ENCODE measurements at places on chromosomes 7 and 10. TPM values are rescaled to one million over a fixed set of nuclear protein-coding genes. Genes with fewer than 3 reads are reported as not detected.

DNA sequence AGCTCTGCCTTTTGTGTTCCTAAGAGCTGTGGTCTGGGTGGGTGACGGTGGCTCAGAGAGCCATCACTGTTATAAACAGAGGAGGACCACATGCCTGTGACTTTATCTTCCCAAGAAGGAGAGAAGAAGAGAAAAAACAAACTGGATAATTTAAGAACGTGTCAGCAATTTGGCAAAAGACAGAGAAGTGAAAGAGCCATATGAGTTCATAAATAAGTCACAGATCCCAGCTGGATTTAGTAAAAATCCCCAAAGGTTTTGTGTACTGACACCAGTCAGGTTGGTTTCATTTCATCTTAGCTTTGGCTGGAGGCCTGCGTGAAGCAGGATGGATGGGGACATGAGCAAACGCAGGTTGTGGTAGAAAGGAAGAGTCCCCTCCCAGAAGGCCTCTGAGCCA, 120.7 kb downstream of the CXCL12 start:
- no peak for DNase-seq

LRRD1 gene
- total RNA-seq = 0.12 TPM

DNA sequence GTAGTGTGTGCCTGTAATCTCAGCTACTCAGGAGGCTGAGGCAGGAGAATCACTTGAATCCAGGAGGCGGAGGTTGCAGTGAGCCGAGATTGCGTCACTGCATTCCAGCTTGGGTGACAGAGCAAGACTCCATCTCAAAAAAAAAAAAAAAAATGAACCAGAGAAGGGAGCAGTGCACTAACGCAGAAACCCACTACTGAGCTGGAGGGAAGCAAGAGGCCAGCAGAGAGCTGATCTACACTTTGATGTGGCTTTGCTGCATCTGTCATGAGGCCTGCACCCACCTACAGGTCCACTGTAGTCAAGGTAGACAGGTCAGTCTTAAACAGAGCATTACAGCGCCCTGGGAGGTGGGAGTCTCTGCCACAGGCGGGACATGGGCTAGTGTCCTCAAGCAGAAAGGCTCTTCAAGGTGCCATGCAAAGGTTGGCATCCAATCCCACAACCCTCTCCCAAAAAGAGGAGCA, 30.0 kb downstream of the MAT1A start:
- no peak for DNase-seq

DNA sequence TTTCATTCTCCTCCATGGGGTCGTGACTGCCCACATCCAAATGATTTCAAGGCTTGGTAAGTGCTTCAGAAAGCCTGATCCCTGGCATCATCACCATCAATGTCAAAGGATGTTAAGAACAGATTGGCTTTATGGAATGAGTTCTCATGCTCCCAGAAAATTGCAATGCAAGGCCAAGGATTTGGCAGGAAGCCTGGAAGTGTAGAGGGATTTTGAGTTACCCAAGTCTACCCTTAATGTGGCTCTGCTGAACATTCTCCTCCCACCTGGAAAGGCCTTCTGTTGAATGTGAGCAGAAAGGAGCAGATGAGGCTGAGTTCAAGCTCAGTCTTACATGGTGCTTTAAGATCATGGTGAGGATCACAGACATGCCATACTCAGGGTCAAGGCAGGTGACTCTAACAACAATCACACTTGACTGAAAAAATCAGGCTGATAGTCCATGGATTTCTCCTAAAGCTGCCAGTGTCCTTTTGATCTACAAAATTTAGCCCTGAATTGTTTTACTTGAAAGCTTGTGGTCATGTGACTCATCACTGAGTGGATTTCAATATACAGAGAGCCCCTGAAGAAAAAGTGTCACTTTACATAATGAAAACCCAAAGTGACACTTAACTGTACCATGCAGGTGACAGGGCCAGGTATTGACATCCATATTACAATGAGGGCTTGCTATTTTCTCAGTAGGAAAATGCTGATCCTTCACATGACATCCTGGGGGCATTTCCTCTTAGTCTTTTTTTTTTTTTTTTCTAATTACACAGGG, 111.1 kb upstream of the PDLIM1 start:
- DNase-seq = no peak

FGFBP3 gene
- total RNA-seq = 0.44 TPM

GRCh38 chr10:36592964-36593363, 532.4 kb upstream of the ANKRD30A start:
- DNase-seq = no peak

ADAM22 gene
- total RNA-seq = 7.3 TPM

DNA sequence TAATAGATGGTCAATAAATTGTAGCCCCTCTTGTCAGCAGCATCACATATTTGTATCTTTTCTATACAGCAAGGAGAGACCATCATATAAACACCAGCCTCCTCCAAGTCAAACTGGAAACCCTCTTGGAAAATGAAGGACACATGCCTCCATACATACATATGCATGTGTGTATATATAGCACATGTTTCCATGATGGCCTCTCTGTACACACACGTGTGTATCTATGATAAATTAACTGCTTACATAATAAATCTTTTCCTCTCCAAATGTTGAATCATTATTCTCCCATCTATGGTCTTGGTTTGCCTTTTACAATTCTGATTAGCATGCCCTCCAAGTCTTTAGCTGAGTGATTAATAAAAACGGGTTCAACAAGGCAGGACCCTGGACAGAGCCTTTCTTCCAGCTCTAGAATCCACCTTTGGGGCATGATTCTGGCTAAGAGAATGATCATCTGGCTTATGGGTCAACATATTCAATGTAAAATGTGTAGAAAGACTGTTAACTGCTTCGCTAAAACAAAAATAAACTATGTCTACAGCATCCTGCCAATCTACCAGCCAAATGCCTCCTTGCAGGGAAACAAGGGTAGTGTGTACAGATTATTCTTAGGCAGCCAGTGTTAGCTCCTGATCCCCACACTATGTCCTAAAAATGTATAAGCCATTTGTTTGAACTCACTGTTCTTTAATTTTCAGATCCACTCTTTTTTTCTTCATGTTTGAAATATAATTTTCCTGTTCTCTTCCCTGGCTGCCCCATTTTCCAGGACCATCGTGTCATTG, 70.0 kb downstream of the CRTAC1 start:
- DNase-seq = no peak

MRC1 gene
- 138 TPM for total RNA-seq

GRCh38 chr10:99859585-99859984, 77.1 kb downstream of the ABCC2 start:
- DNase-seq = no peak

UCMA gene
- total RNA-seq = not detected

DNA sequence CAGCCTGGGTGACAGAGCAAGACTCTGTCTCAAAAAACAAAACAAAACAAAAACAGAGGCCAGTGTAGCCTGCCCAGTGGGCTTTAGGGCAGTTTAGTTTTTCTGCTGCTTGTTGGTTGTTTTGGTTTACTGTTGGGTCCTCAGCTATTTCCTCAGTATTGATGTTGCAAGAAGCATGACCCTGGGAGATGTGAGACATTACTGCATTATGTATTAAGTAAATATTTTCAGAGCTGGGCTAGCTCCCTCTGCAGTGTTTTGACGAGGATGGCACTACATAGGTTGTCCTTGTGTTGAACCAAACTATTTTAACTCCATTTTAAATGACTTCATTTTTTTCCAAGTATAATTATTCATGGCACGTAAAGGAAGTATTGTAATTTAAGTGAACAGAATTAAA, 4.8 kb downstream of the AKAP9 start:
- no peak for DNase-seq

TAF3 gene
- 7.2 TPM for total RNA-seq

DNA sequence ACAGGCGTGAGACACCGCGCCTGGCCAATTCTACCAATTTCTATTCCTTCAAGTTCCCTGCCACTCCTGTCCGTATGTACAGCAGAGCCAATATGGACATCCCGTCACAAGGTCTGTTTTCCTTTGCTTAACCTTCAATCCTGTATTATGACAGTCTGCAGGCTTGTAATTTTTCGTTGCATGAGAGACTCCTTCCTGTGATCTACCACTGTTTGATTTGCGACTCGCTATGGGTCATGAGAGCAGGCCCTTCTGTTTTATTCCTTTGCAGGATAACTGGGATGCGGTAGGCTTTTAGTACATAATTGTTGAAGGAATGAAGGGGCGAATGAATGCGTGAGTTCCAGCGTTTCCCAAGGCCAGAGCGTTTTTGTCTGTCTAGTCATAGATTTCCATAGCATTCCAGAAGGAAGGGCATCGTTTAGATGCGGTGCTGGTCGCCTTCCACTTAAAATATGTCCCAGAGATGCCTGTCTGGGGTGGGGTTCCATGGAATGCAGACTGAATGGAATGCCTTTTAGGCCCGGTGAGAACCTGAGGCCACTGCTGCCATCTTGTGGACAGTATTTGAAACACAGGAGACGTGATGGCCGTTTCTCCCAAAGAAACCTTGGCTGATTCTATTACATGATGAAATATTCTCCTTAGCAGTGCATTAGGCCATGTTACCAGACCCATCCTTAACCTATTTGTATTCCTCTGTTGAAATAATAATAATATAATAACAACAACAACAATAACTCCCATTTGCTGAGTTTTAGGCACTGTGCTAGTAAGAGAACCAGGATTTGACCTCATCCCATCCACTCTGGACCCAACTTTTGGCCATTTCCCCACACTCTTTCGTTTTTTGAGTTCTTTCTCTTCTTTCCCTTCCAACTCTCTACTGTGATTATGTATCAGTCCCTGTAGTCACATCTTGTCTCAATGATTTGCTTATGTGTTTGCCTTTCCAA, 193.2 kb downstream of the MYOF start:
- DNase-seq = peak; percentile 38

GRCh38 chr10:110547139-110547761, 20.2 kb upstream of the SMC3 start:
- DNase-seq = no peak

GRCh38 chr7:43721193-43721806, 8.0 kb downstream of the COA1 start:
- DNase-seq = no peak

DNA sequence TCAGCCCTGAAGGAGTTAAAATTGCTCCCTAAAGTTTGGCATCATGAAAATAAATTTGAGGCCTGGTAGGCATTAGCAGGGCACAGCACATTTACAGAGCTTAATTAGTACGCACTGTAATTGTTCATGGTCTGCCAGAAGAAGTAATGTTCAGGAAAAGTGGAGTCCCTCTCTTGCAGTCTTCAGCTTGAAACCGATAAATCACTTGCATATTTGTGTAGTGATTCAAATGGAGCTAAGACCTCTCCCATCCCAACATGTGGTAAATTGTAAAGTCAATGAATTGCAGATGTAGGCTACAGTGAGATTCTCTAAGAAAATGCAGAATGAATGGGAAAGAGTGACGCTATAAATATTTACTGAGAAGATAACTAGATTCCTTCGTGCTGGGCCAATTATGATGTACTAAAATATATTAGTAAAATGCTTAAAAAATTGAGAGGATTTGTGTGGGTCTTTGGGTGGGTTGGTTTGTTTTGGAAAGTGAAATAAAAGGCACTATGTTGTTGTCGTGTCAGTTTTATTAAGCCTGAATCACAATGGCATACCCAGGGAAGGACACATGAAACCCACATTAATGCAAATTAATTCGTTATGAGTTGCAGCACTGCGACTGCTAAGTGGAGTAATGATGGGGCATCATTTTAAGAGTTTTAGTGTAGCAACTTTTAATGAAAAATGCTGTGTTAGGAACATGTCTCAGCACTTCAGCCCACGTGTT, 8.4 kb downstream of the TCF7L2 start:
- no peak for DNase-seq

TLL2 gene
- total RNA-seq = not detected

WDFY4 gene
- total RNA-seq = 13.6 TPM

GRCh38 chr7:79622781-79623180, 169.3 kb upstream of the MAGI2 start:
- DNase-seq = no peak

GRCh38 chr10:63221950-63222349, 88.8 kb downstream of the NRBF2 start:
- DNase-seq = no peak

GIMAP8 gene
- total RNA-seq = 3.0 TPM

GARS1 gene
- 66.8 TPM for total RNA-seq

GRCh38 chr10:132803416-132804210, 17.7 kb upstream of the NKX6-2 start:
- no peak for DNase-seq

NUTM2E gene
- total RNA-seq = 0.65 TPM

SVOPL gene
- total RNA-seq = not detected

DNA sequence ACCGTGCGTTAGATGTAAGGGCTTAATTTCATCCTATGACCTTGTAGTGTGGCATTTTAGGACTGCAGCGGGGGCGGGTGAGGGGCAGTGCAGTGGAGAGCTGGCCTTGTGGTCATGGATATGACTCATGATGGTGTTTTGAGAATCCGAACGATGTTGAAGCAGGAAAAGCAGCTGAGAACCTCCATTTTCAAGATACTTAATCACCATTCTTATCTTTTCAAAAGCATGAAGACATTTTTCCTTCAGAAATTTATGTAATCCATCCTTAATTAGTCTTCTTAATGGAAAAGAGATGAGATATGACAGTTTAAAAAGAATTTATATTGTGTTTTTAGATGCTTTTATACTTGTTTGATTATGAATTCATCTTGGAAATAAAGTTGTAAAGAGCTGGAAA, 9.6 kb downstream of the ATP5F1C start:
- DNase-seq = no peak

DNA sequence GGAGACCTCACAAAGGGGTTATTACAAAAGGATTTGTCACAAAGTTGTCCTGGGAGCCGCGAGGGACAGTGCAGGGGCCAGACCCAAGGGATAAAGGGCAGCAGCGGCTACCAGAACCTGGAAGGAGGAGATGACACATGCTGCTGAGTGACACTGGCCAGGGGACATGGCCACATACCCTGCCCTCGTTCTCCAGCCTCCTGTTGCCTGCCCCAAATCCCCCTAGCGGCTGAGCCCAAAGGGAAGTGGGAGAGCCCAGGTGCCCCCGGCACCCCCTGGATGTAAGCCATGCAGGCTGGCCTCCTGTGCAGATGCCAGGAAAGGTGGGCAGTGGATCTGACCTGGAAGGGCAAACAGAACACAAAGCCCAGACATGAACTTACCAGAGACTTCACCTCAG, 42.7 kb downstream of the C10orf143 start:
- DNase-seq = no peak

UPF2 gene
- 17.7 TPM for total RNA-seq

HMX3 gene
- not detected for total RNA-seq

CRHR2 gene
- not detected for total RNA-seq

All from omental fat pad (tissue), 4 donors.